ENCODE measurements at places on chromosomes 6 and 20. TPM values are rescaled to one million over a fixed set of nuclear protein-coding genes. Genes with fewer than 3 reads are reported as not detected.

The KCNQ5 gene
- 55.2 TPM for total RNA-seq

The MICB gene
- 6.5 TPM for total RNA-seq

The FLRT3 gene
- total RNA-seq = 0.13 TPM

The HSP90AB1 gene
- 845 TPM for total RNA-seq

The MEP1A gene
- total RNA-seq = not detected

The TNFRSF6B gene
- 5.4 TPM for total RNA-seq

The GRM4 gene
- 0.11 TPM for total RNA-seq

The SHLD1 gene
- 1.6 TPM for total RNA-seq

The CD83 gene
- 1.4 TPM for total RNA-seq

The ESF1 gene
- 13.3 TPM for total RNA-seq

The KCTD20 gene
- 257 TPM for total RNA-seq

The LY6G6C gene
- total RNA-seq = not detected

The ADAM33 gene
- total RNA-seq = 2.2 TPM

The ARFGEF3 gene
- total RNA-seq = 6.5 TPM

The PHACTR3 gene
- not detected for total RNA-seq

The VGLL2 gene
- total RNA-seq = not detected

The BNIP5 gene
- not detected for total RNA-seq

The UBE3D gene
- total RNA-seq = 6.6 TPM

The GMPR gene
- total RNA-seq = 4.9 TPM

The CPNE5 gene
- 0.76 TPM for total RNA-seq

The FAM162B gene
- not detected for total RNA-seq

The KHDC1L gene
- total RNA-seq = 0.26 TPM

The FAM184A gene
- total RNA-seq = 1.8 TPM

The C6orf163 gene
- 6.8 TPM for total RNA-seq

The NELFE gene
- total RNA-seq = 105 TPM

The C6orf141 gene
- total RNA-seq = not detected

The DYNLT2 gene
- total RNA-seq = 1.5 TPM

The SOX18 gene
- not detected for total RNA-seq

The NKX2-2 gene
- total RNA-seq = not detected

The C20orf141 gene
- not detected for total RNA-seq
